ENCODE measurements at places on chromosomes 6 and 20. TPM values are rescaled to one million over a fixed set of nuclear protein-coding genes. Genes with fewer than 3 reads are reported as not detected.

DNA sequence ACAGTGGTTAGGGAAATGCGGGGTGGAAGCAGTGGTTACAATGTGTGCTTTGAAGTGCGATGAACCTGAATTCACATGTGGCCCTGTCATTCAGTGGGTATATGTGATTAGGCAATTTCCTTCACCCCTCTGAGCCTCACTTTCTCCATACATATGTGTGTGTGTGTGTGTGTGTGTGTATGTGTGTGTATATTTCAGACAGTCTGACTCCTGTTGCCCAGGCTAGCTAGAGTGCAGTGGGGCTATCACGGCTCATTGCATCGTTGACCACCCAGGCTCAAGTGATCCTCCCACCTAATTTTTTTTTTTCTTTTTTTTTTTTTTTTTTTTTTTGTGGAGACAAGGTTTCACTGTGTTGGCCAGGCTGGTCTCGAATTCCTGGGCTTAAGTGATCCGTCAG lies 6.3 kb downstream of the PPP1R14C start:
- H3K4me1 ChIP-seq, result no peaks in the 10 kb centered on the region
- H3K27me3 ChIP-seq, result peaks cover 8% of the 10 kb centered on the region
- DNase-seq, result no peak
- no peak overlapping the region for H3K27ac ChIP-seq
- no peak overlapping the region for H3K4me3 ChIP-seq

DNA sequence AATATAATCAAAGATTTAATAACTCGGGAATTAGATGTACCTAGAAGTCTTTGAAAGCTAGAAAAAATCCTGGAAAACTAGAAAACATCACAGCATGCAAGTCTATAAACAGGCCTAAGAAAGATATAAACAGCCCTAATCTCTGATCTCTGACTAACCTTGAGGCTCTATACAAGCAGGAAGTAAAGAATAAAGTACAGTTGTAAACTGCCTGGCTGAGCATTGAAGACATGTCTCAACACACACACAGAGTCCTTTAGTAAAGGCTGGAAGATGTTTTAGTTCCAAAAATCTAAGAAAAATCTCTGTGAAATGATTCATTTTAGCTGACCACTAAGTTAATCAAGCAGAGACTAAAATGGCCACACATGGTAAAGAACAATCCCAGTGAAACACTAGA lies 774.5 kb downstream of the EYS start:
- no peak overlapping the region for H3K4me3 ChIP-seq
- H3K36me3 ChIP-seq, result no peaks in the 10 kb centered on the region
- no peak for DNase-seq
- H3K27me3 ChIP-seq, result no peaks in the 10 kb centered on the region

- H3K4me1 ChIP-seq, result no peaks in the 10 kb centered on the region
- H3K27ac ChIP-seq, result no peak overlapping the region
- no peaks in the 10 kb centered on the region for H3K36me3 ChIP-seq
- no peaks in the 10 kb centered on the region for H3K27me3 ChIP-seq
These were observed 108.9 kb downstream of the SNX5 start for GRCh38 chr20:17859616-17860232.

- H3K27ac ChIP-seq, result no peak overlapping the region
- no peaks in the 10 kb centered on the region for H3K27me3 ChIP-seq
- peaks cover 15% of the 10 kb centered on the region for H3K36me3 ChIP-seq
These were observed 16.4 kb downstream of the RNF217 start for GRCh38 chr6:124978451-124979293.

The MBOAT1 gene
- total RNA-seq, result 6.8 TPM

The PTCHD4 gene
- total RNA-seq, result 4.9 TPM

The TRIM40 gene
- not detected for total RNA-seq

Measured in thoracic aorta (tissue), 2 donors.